ENCODE measurements at places on chromosomes 5 and 9.

DNA sequence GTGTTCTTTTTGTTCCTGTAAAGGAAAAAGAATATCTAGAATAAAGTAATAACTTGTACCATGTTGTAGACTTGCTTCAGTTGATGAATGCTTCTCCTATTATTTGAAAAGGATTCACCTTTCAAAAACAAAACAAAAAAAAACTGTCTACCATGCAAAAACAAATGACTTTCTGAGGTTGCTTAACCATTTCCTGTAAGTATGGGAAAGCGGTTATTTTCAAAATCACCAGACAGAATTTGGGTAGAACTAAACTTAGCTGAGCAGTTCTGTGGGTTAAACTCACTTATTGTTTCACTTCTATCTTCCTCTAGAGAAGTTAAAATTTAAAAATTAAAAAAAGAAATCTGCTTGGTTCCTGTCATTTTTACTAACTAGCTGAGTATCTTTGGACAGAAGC lies 25.2 kb downstream of the LNPEP start:
- no peak for DNase-seq

GRCh38 chr9:132993511-132993939 lies 15.0 kb downstream of the GFI1B start:
- DNase-seq, result no peak

GRCh38 chr5:50827516-50828247 lies 161.2 kb downstream of the PARP8 start:
- no peak for DNase-seq

DNA sequence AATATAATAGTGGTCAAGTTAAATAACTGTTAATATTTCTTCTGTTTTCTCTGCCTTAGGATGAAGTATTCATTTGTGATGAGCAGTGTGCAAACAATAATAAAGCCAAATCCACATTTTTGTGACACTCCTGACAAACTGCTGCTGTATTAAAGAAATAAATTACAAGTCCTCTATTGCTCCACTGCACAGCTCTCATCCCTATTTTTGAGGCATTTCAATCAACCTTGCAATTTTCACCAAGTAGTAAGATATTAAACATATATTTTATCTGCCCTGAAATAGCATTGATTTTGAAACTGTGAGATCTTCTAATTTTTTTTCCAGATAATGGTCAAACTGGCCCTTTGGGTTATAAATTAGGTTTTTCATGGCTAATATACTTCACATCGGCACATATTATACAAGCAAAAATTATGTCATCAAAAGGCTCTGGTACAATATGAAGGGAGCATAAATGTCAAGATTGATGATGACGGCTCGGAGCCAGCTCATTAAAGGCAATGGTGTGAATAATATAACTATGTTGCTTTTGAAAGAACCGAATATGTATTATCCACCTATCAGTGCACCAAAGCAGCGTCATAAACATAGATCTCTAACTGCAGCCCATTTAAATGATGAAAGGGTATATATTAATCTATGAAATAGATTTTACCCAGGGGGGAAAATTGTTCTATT lies 764.9 kb downstream of the DNAH5 start:
- no peak for DNase-seq

- no peak for DNase-seq
These were observed 2.4 kb downstream of the N4BP3 start for GRCh38 chr5:178115814-178116142.

- DNase-seq, result no peak
These were observed 88.8 kb upstream of the RUFY1 start for GRCh38 chr5:179461576-179461975.

DNA sequence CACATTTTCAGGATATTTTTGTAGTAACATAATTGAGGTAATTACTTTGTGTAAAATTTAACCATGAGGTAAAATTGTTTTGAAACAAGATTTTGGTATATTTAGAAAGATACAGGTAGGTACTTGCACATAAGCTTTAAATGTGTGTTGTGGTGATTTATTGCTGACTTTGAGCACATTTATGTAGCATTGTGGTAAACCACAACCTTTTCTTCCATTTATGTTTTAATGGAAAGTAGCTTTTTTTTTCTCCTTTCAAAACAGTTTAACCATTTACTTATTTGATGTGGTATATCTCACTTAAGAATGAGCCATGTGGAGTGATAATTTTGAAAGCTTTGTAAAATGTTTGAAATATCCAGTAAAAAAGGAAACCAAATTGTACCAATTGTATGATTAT lies 35.6 kb downstream of the FCHO2 start:
- DNase-seq, result no peak

- peak; percentile 57 for DNase-seq
These were observed 1152.9 kb upstream of the CDH6 start for GRCh38 chr5:30040488-30041118.

GRCh38 chr5:102753889-102754766 lies 977 bp upstream of the PAM start:
- peak; percentile 35 for DNase-seq

DNA sequence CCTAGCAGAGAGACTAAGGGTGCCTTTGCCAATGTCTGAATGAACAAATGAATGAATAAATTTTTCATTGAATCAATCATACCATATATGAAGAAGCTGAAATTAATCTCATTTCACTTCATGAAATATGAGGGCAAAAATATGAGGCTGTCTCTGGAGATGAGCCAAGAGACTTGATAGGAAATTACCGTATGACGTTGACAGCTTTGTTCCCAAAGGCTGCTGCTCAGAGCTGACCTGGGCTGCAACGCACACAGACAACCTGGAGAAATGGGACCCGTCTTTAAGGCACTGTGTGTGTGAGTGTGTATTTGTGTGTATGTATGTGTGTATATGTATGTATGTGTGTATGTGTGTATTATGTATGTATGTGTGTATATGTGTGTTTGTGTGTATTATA lies 226.1 kb downstream of the IRX2 start:
- no peak for DNase-seq

- DNase-seq, result no peak
These were observed 213.0 kb downstream of the CRB2 start for GRCh38 chr9:123568691-123569688.

- DNase-seq, result no peak
These were observed 210.1 kb upstream of the MAP3K1 start for GRCh38 chr5:56605231-56605630.

GRCh38 chr5:83471405-83472212 lies at the start of gene VCAN:
TSS of gene VCAN (plus strand) at chr5:83471744. CDS start at chr5:83483519, 11,775 bp downstream.
- peak; percentile 89 for DNase-seq

DNA sequence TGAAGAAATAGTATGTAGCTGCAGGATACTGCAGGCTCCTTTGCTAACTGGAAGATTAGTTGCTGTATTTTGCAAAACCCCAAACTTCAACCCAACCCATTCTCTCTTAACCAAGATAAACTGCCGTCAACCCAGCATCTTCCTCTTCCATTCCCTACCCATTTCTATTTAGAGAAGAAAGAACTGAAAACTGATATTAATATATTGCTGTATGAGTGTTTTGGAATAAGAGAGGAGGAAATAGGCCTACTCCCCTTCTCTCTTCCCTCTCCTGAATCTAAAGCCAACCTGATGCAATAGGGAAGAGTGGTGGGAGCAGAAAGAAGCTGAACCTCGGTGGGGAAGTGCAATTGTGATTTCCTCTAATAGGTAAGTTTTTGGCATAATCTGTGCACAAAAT lies 83.7 kb downstream of the TMEM215 start:
- no peak for DNase-seq

- no peak for DNase-seq
These were observed 463.1 kb upstream of the CDH10 start for GRCh38 chr5:25107853-25108252.

GRCh38 chr5:125257997-125258396 lies 511.6 kb upstream of the ZNF608 start:
- no peak for DNase-seq

DNA sequence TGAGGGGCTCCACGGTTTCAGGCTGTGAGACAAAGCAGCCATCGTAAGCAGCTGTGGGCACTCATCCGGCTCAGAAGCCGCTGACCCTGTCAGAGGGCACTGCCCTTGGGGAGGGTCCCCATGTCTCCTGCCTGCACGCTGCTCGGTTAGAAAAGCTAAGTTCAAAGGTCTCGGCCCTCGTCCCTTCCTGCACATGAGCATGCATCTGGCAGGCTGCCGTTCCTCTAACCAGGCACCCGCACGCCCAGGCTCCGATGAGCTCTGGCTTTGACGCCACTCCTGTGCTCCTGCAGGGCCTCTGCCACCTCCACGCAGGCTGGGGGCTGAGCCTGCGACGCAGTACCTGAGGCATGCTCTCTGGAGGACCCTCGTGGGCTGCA lies 51.3 kb downstream of the NKD2 start:
- no peak for DNase-seq

- DNase-seq, result no peak
These were observed 29.6 kb upstream of the PRDM12 start for GRCh38 chr9:130634801-130635200.

DNA sequence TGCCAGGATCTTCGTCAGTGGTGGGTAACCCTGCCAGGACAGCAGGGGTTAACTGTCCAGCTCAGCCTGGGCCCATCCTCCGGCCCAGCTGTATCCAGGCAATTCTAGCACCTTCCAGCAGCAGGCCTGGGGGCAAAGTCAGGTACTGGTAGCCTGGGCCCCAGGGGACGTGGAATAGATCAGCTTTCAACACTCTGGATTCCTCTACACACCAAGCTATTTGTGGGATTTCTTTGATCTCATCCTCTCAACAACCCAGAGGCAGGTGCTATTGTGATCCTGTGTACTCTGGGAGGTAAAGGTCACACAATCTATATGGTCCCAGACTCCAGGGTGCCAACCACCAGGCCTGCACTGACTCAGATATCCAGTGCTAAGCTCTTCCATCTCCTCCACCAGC lies 8.7 kb upstream of the SPOUT1 start:
- no peak for DNase-seq

DNA sequence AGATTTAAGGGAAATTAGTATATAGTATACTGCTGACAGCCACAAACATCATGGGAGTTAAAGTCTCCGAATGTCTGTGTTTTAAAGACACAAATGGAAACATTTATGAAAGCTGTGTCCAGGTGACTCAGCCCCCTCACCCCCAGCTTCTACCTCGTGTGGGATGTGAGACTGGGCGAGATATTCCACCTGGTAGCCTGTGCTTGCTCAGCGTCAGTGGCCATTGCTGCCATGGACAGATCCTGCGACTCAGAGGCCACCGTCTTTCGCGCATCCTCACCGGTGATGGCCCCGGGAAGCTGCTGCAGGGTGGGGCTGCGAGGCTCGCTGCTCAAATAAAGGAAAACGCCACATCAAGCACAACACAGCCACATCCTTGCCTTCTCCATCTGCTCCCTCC lies 31.2 kb upstream of the EXOC3 start:
- no peak for DNase-seq

- DNase-seq, result peak; percentile 86
These were observed 50.3 kb upstream of the PSD2 start for GRCh38 chr5:139745132-139745799.

- DNase-seq, result no peak
These were observed 10.6 kb upstream of the PPP1R26 start for GRCh38 chr9:135468854-135469521.

GRCh38 chr5:175054243-175054642 lies 329.9 kb downstream of the MSX2 start:
- no peak for DNase-seq

GRCh38 chr9:2208991-2209390 lies 193.8 kb downstream of the SMARCA2 start:
- no peak for DNase-seq

GRCh38 chr9:34185778-34186551 lies 7.1 kb downstream of the UBAP1 start:
- DNase-seq, result peak; percentile 89

DNA sequence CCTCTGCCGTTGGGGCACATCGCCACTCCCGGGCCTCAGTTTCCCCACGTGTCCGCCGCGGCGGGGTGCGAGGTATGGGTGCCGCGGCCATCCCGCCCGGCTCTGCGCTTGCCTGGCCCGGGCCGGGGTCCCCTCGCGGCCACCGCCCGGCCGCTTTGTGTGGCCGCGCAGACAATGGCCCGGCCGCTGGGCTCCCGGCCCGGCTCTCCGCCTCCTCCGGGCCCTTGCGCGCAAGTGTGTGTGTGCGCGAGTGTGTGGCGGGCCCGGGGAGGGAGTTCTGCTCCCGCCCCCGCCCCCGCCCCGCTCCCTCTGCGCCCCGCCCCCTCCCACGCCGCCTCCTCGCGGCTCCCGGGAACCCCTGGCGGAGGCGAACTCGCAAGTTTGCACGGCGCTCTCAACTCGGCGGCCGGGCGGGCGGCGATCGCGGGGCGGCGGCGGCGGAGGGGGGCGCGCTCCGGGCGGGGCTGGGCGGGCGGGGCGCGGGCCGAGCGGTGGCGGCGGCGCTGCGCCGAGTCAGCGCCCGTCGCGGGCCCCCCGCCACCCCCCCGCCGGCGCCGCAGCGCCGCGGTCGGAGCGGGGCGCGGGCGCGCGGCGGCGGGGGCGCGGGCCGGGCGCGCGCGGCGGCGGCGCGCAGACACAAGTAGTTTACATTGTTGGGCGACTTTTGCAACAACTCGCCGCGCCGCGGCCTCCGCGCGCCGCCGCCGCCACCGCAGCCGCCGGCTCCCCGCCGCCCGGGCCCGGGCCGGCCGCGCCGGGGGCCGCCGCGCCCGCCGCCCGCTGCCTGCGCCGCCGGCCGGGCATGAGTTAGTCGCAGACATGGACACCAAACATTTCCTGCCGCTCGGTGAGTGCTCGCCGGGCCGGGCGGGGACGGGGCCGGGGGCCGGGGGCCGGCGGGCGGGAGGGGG lies at the start of gene RXRA:
Gene RXRA, plus strand, starts transcription at position 643 of the 911 bp plus-strand sequence. Its CDS starts 177 bp downstream, at position 820.
- peak; percentile 78 for DNase-seq
